ENCODE measurements at places on chromosomes 12 and 14.

- DNase-seq, result no peak
These were observed 17.2 kb upstream of the GSC start for GRCh38 chr14:94787092-94787491.

DNA sequence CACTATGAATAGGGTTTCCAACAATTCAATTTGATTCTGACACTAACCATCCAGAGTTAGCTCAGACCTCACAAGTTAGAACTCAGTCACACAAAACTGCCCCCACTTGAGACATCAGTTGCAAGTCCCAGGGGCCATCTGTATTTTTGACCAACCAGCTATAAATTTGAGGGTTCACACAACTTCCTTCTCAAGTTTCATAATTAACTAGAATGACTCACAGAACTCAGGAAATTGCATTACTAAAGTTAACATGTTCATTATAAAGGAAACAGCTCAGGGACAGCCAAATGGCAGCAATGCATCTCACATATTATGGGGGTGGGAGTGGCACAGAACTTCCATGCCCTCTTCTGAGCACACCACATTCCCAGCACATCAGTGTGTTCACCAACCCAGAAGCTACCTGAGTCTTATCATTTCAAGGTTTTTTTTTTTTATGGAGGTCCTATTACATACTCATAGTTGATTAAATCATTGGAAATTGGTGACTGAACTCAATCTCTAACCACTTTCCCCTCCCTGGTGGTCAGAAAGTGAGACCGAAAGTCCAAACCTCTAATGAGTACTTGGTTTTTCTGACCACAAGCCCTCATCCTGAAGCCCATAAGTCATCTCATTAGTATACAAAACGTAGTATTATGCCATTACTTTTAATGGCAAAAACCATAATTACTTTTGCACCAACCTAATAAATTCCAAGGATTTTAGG, 1721.5 kb upstream of the SEL1L start:
- DNase-seq, result no peak

DNA sequence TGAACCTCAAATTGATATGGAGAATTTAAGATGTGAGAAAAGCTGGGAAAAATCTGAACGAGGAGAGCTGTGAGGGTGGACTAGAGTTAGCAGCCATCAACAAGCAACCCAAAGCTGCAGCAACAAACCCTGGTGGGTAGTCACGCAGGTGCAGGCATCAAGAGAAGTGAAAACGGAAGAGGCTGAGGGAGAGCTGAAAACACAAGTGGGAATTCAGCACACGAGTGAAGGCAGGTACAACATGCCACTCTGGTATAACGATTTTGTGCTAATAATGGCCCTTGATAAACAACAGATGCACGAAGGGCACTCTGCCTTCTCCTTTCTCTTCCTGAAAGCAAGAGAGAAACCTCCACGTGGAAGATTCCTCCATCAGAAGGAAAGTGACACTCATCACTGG, 11.5 kb downstream of the TCL1B start:
- DNase-seq, result no peak

DNA sequence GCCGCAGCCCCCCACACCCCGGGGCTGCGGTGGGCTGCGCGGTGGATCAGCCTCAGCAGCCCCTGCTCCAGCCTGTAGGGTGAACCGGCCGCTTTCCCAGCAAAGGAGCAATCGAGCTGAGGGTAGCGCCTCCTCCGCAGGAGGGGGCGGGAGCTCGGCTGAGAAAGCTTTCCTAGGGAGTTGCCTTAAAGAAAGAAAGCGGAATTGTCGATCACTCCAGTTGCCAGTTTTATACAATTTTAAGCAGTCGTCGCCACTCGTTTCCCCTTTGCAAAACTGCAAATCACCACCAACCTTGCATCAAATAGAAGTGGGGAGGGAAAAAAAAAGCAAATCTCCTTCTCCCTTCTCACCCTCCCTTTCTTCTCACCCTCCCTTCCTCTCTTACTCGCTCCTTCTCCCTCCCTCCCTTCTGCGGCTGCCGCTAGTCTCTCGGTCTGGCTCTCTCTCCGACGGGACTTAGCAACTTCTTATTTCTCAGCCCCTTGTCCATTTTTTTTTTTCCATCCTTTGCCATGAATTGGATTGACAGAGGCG, at the start of gene PDE3A:
Gene PDE3A (plus strand): TSS at position 424 of the 537 bp plus-strand sequence. CDS start 748 bp downstream, outside the sequence.
- DNase-seq, result peak; percentile 21

- DNase-seq, result no peak
These were observed 9.2 kb upstream of the APOLD1 start for GRCh38 chr12:12776261-12776660.

DNA sequence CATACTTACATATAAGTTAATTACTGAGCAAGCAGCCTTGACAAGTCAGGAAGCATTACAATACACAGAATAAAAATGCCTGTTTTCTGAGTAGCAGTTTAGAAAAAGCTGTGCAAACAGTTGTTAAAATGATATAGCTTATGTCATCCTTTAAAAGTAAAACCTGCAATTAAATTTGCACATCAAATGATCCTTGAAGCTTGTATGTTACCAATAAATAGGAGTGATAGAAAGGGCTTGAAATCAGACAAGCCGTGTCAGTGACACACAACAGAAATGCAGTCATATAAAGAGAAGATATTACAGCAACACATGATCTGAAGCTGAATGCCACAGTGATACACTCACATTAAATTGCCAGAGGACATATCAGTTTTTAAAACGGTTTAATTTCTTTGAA, 70.0 kb downstream of the EPS8 start:
- no peak for DNase-seq

DNA sequence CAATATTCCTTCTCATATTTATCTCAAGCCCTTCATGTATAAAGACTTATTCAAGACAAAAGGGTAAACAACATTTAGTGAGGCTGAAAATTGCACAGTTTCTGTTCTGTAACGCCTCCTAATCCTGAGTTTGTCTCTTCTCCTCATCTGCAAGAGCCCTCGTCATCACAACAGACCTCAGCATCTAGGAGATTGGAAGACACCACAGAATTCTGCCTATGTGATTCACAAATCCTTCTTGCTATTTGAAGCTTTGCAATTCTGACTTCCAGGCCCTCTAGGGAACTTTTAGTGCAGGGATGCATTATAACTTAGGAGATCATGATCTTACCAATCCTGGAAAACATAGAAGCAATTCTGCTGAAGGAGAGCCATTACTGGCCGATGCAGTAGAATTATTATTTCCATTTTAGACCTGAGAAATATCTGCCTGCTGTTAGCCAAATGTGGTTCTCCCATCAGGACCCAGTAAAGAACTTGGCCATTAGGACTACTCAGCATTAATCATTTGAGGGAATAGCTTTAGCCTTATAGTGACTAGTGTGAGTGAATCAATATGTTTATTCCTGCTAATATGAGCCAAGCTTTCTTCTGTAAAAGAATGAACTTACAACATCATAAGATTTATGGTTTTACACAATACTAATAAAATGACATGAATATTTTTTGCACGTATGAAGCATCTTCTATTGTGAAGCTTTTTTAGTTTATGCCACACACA, 119.5 kb downstream of the ANO4 start:
- DNase-seq, result no peak

- no peak for DNase-seq
These were observed 100.9 kb upstream of the PKP2 start for GRCh38 chr12:32997471-32997870.

DNA sequence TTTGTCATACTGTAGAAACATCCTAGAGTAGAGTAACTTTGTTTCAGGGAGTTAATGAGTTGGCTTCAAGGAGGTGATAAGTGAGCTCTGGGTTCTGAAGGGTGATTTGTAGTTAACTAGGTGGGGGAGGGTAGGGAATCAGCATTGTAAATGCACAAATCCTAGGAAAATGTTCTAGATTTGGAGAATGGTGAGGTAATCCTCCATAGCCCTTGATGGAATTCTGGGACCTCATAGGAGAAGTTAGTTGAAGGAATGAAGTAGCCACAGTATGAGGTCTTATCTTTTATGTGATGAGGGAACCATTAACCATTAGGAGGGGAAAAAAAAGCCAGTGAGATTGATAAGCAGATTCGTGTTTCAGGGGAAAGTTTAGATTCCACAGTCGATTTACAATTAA, 8.0 kb downstream of the CNOT2 start:
- DNase-seq, result no peak

- peak; percentile 27 for DNase-seq
These were observed 359.9 kb downstream of the RGS6 start for GRCh38 chr14:72291908-72292688.

DNA sequence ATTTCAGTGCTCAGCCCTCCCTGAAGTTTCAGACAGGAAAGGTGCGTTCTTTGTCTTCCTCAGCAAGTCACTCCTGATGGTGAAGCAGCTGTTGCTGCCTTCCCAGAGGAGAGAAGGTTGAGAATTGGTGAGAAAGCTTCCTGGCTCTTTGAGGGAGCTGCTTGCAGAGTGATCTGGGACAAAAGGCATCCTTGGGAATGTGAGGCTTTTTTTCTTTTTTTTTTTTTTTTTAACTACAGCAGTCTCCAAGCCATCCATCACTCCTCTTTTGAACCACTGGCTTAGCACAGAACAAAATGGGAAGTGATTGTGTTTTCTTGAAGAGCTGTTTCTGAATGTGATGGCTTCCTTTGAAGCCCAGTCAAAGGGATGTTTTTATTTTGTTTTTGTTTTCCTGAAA, 120.4 kb upstream of the LRIG3 start:
- DNase-seq, result no peak

DNA sequence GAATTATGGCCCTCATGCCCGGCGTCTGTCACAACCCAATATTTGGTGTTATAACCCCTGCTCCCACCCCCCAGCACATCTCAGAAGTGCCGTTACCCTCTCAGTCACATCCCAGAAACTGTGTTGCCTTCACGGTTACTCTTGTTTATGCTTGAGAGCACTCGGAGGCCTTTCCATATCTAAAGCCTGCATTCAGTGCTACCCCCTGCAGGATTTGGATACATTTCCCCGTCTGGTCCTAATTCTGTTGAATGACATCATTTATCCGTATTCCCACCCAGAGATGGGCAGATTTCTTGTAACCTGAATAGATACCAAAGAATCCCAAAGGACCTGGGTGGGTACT, 19.1 kb upstream of the FOS start:
- DNase-seq, result no peak

DNA sequence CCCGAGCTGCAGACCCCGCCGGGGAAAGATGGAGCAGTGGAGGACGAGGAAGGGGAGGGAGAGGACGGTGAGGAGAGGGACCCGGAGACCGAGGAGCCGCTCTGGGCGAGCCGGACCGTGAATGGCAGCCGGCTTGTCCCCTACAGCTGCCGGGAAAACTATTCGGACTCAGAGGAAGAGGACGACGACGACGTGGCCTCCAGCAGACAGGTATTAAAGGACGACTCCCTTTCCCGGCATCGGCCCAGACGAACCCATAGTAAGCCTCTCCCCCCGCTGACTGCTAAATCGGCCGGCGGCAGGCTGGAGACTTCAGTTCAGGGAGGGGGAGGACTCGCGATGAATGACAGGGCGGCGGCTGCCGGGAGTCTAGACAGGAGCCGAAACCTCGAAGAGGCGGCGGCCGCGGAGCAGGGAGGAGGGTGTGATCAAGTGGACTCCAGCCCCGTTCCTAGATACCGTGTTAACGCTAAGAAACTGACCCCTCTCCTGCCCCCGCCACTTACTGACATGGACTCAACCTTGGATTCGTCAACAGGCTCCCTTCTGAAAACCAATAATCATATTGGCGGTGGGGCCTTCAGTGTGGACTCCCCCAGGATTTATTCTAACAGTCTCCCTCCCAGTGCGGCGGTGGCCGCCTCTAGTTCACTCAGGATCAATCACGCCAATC, 962 bp downstream of the LEMD3 start:
- peak; percentile 40 for DNase-seq

- DNase-seq, result no peak
These were observed 42.2 kb downstream of the TAOK3 start for GRCh38 chr12:118330421-118331018.

GRCh38 chr12:131699434-131699833, 11.5 kb upstream of the SFSWAP start:
- no peak for DNase-seq

GRCh38 chr14:90700933-90701776, 115.1 kb downstream of the TTC7B start:
- no peak for DNase-seq

DNA sequence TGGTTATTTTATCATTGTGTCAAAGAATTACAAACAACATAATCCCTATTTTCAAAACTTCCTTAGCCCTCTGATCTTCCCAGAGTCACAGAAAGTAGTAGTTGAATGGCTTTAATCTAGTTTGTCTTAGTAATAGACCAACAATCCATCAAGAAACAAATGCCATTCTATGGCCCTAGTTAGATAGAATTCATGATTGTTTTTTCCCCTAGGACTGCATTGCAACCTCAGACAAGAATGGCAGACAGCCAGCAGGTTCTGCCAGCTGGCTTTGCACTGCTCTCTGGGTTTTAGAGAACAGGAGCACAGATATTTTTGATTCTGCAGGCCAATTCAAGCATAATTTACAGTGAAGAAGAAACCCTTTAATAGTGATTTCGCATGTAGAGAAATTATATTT, 33.8 kb downstream of the SYT1 start:
- no peak for DNase-seq

- DNase-seq, result no peak
These were observed 10.1 kb upstream of the TC2N start for GRCh38 chr14:91877376-91877915.

- no peak for DNase-seq
These were observed 7.1 kb downstream of the HECTD4 start for GRCh38 chr12:112375105-112375504.

DNA sequence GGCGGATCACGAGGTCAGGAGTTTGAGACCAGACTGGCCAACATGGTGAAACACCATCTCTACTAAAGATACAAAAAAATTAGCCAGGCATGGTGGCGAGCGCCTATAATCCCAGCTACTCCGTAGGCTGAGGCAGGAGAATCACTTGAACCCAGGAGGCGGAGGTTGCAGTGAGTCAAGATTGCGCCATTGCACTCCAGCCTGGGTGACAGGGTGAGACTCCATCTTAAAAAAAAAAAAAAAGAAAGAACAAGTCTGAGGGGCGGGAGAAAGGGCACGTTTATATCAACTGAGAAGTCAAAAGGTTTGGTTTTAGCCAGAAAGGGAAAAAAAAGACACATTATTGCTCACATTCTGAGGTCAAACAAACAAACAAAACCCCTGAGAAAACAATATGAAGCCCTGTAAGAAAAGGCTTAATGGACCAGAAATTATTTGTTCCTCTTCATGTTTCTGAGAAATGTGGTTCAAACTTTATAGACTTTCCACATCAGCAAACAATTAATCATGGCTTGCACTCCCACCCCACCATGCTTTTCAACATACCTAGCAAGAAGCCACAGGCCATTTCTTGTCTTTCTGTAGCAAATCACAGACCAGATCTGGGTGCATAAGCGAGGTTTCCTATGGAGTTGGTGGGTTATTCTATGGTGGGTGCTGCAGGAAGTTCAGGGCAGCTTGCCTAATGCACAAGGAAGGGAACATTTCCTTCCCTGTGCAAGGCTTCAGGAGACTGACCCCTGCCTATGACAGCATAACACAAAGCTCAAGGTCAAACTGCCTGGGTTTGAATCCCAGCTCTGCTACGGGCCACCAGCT, 80.1 kb downstream of the SSPN start:
- DNase-seq, result no peak

Measured in anterior cingulate cortex (tissue), 58 donors.